Sigmoid colon (tissue), 7 donors: ENCODE measurements at places on chromosomes 7 and 10. TPM values are rescaled to one million over a fixed set of nuclear protein-coding genes. Genes with fewer than 3 reads are reported as not detected.

DNA sequence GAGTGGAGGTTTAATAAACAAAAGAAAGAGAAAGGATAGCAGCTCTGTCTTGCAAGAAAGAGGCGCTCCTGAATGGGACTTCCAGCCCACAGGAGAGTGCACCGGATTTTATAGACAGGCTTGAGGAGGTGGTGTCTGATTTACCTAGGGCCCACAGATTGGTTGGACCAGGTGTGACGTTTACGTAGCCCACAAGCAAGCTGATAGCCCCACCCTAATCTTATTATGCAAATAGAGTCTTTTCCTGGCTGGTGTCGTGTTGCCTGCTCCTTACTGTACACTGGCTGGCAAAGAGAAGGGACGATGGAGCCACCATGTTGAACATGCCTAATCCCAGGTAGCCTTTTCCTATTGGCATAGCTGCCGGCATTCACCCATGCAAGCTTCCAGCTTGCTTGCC lies 319.7 kb upstream of the POM121L12 start:
- H3K36me3 ChIP-seq: no peaks in the 10 kb centered on the region
- no peaks in the 10 kb centered on the region for H3K4me1 ChIP-seq
- no peaks in the 10 kb centered on the region for H3K27me3 ChIP-seq
- no peak overlapping the region for H3K4me3 ChIP-seq
- DNase-seq: no peak

RADIL gene
- 7.4 TPM for total RNA-seq

GRCh38 chr7:229184-229964 lies 37.0 kb downstream of the FAM20C start:
- H3K27ac ChIP-seq: peak overlapping the region; percentile 97
- peak; percentile 96 for DNase-seq
- H3K36me3 ChIP-seq: no peaks in the 10 kb centered on the region
- H3K4me1 ChIP-seq: peaks cover 68% of the 10 kb centered on the region
- H3K27me3 ChIP-seq: no peaks in the 10 kb centered on the region

DNA sequence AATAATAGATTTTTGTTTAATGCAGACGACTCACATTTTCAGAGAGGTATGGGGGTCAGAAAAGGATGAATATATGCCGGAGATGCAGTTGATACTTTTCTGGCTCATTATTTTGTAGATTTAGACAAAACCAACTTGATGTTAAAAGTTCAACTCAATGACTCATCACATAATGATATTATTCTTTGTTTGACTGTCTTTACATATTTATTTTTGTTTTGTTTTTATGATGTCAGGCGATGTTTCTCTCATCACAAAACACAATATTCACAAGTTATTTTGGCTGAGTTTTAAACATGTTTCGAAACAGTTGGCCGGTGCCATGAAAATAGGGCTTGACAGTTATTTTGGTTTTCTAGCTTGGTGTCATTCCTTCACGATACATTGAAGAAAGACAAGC lies 1.3 kb downstream of the GJD4 start:
- peaks cover 19% of the 10 kb centered on the region for H3K27me3 ChIP-seq
- no peak for DNase-seq
- peaks cover 11% of the 10 kb centered on the region for H3K4me1 ChIP-seq

TAF5 gene
- total RNA-seq: 6.8 TPM

MYOF gene
- total RNA-seq: 72.6 TPM

GRCh38 chr7:135428011-135428410 lies 81.9 kb downstream of the CNOT4 start:
- H3K36me3 ChIP-seq: no peaks in the 10 kb centered on the region
- H3K4me3 ChIP-seq: no peak overlapping the region
- no peak overlapping the region for H3K27ac ChIP-seq
- peaks cover 7% of the 10 kb centered on the region for H3K4me1 ChIP-seq

DNA sequence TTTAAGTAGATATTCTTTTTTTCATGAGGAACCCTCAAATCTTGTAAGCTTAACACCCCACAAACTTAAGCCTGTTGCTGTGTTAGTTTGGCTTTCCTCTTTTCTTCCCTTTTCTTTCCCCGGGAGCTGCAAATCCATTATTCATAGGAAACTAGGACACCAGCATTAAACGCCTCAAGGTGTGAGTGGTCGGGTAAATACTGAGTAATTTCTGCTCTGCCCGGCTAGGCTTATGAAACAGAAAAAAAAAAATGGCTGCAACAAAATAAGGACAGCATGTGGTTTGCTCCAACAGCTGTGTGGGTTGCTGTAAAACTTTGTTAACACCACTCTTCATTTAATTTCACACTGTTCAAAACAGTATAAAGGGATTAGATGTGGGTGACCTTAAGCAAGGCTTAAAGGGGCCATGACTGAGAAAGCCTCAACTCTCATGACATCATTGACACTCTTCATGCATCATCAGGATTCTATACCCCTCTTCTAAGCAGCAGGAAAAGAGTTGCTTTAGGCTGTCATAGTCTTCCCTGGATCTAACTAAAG lies 104.1 kb downstream of the AOAH start:
- H3K36me3 ChIP-seq: no peaks in the 10 kb centered on the region
- no peak overlapping the region for H3K4me3 ChIP-seq
- H3K27me3 ChIP-seq: no peaks in the 10 kb centered on the region
- H3K4me1 ChIP-seq: no peaks in the 10 kb centered on the region
- H3K27ac ChIP-seq: no peak overlapping the region

PUS7 gene
- 6.1 TPM for total RNA-seq

ABCC2 gene
- 1.2 TPM for total RNA-seq

- no peak for DNase-seq
- H3K27ac ChIP-seq: no peak overlapping the region
- H3K27me3 ChIP-seq: no peaks in the 10 kb centered on the region
- H3K36me3 ChIP-seq: no peaks in the 10 kb centered on the region
- H3K4me1 ChIP-seq: no peaks in the 10 kb centered on the region
Measured at GRCh38 chr7:10596827-10597226, 376.8 kb upstream of the PHF14 start.

DNA sequence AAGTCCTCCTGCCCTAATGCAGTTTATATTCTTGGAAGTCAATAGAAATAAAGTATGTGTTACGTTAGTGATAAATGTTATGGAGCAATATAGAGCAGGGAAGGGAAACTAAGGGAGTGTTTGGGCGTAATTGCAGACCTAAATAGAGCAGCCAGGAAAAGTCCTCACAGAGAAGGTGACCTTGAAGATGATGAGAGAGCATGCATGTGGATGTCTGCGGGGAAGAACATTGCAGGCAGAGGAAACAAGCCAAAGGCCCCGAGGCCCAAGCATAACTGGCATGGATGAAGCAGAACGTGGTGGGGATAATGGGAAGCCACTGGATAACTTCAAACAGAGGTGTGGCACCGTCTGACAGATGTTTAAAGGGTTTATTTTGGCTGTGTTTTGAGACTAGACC lies 12.5 kb downstream of the ADD3 start:
- H3K36me3 ChIP-seq: no peaks in the 10 kb centered on the region
- no peaks in the 10 kb centered on the region for H3K27me3 ChIP-seq
- no peaks in the 10 kb centered on the region for H3K4me1 ChIP-seq
- DNase-seq: no peak

DNA sequence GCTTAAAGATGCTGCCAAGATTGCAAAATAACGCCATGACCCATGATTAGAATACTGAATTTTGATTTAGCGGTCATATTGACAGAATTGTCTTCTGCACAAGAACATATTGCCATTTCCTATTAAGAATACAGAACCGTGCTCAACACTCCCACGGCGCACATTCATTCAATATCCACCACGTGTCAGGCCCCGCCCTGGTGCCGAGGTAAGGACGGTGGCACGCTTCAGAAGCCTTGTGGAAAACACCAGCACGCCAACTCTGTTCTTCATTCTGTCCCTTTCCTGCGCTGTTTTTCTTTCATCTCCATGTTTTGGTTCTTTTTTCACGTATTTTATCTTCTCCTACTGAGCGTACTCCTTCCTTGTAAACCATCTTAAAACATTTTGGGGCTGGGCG lies 189.3 kb downstream of the ZMYND11 start:
- H3K27ac ChIP-seq: peak overlapping the region; percentile 65
- peaks cover 44% of the 10 kb centered on the region for H3K36me3 ChIP-seq
- peaks cover 10% of the 10 kb centered on the region for H3K4me1 ChIP-seq
- H3K4me3 ChIP-seq: no peak overlapping the region
- H3K27me3 ChIP-seq: no peaks in the 10 kb centered on the region

TAS2R4 gene
- 1.5 TPM for total RNA-seq

ZRANB1 gene
- total RNA-seq: 41.0 TPM

- H3K36me3 ChIP-seq: peaks cover 42% of the 10 kb centered on the region
- no peak overlapping the region for H3K27ac ChIP-seq
- DNase-seq: no peak
- H3K27me3 ChIP-seq: no peaks in the 10 kb centered on the region
Measured at GRCh38 chr7:6171532-6172223, 100.7 kb downstream of the CYTH3 start.

BICC1 gene
- total RNA-seq: 7.9 TPM

TRIM50 gene
- not detected for total RNA-seq

DOCK1 gene
- total RNA-seq: 50.3 TPM

DNA sequence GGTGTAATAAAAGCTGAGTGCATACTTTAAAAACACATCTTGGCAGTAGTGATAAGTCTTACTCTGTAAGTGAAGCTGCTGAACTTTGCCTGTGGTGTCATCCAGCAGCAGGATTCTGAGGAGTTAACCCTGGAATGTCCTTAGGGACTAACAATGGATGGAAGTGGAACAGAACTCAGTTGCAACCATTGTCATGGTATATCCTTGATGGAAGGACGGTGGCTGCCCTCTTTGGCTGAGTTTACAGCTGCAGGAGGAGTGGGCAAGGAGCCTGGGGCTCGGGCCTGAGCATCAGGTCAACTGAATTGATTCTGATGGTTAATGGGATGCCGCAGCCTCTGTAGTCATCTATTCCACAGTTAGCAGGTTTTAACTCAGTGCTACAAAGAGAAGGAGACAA lies 56.2 kb downstream of the MRC1 start:
- H3K27ac ChIP-seq: no peak overlapping the region
- DNase-seq: no peak
- no peak overlapping the region for H3K4me3 ChIP-seq
- H3K4me1 ChIP-seq: no peaks in the 10 kb centered on the region
- H3K27me3 ChIP-seq: no peaks in the 10 kb centered on the region

GRCh38 chr7:1560620-1561031 lies 4.6 kb upstream of the TMEM184A start:
- DNase-seq: no peak
- H3K27me3 ChIP-seq: peaks cover 8% of the 10 kb centered on the region
- H3K4me1 ChIP-seq: peaks cover 3% of the 10 kb centered on the region
- no peak overlapping the region for H3K4me3 ChIP-seq
- H3K36me3 ChIP-seq: no peaks in the 10 kb centered on the region
- no peak overlapping the region for H3K27ac ChIP-seq

DNA sequence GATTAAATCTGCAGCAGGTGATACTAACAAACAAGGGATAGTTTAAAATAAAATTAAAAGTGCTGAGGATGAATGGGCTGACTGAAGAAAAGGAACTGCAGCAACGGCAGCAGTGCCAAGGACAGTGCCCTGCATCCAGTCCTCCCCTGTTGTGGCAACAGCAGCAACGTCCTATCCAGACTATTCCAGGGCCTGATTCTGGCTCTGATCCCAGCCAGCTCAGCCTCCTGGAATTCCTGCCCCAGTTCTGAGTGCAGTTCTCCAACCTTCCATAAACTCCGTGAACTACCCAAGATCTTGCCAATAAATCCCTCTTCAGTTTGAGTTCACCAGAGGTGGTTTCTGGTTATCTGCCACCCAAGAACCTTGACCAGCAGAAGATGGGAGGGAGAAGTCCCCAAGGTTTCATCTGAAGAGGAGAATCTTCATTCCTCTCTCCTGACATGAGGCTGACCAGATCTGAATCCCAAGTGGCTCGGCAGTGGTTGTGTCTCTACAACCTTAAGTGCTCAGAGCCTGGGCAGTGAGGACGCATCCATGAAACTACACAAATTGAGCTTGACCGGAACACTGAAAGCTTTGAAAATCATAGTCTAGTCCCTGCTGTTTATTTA lies 115.8 kb downstream of the SORBS1 start:
- H3K4me3 ChIP-seq: no peak overlapping the region
- H3K4me1 ChIP-seq: peaks cover 100% of the 10 kb centered on the region
- H3K27ac ChIP-seq: peak overlapping the region; percentile 96
- no peaks in the 10 kb centered on the region for H3K36me3 ChIP-seq
- H3K27me3 ChIP-seq: no peaks in the 10 kb centered on the region
- DNase-seq: peak; percentile 94

DNA sequence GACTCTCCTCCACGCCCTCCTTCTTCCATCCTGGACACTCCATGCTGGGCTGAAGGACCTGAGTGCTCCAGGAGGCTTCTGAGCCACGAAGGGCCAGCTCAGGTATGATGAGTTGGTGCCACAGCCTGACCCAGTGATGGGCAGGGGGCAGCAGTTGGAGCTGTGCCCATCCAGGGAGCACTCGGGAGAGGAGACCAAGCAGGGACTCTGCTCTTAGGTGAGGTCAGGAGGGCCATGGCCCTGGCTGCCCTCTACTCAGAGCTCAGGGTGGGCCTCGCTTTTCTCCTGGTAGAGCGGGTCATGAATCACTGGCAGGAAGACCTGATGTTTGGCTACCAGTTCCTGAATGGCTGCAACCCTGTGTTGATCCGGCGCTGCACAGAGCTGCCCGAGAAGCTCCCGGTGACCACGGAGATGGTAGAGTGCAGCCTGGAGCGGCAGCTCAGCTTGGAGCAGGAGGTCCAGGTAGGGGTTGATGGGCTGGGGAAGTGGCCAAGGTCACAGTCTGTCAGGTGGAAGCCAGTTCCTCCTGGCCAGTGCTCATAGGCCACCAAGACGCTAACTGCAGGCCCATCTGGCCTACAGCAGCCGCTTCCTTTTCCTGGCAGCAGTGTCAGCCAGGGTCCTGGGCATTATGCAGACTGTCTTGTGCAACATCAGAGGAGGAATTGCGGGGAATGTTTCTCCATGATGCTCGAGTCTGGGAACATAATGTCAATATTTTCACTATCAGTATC lies 50.8 kb downstream of the ALOX5 start:
- no peak overlapping the region for H3K27ac ChIP-seq
- peak; percentile 73 for DNase-seq
- H3K27me3 ChIP-seq: peaks cover 26% of the 10 kb centered on the region
- H3K4me3 ChIP-seq: no peak overlapping the region
- no peaks in the 10 kb centered on the region for H3K36me3 ChIP-seq

- H3K4me3 ChIP-seq: no peak overlapping the region
- no peaks in the 10 kb centered on the region for H3K27me3 ChIP-seq
- H3K27ac ChIP-seq: no peak overlapping the region
- no peaks in the 10 kb centered on the region for H3K36me3 ChIP-seq
Measured at GRCh38 chr7:155918720-155919390, 106.6 kb upstream of the SHH start.

CPN1 gene
- total RNA-seq: not detected

EZH2 gene
- total RNA-seq: 1.9 TPM

VSTM4 gene
- 9.5 TPM for total RNA-seq

DNA sequence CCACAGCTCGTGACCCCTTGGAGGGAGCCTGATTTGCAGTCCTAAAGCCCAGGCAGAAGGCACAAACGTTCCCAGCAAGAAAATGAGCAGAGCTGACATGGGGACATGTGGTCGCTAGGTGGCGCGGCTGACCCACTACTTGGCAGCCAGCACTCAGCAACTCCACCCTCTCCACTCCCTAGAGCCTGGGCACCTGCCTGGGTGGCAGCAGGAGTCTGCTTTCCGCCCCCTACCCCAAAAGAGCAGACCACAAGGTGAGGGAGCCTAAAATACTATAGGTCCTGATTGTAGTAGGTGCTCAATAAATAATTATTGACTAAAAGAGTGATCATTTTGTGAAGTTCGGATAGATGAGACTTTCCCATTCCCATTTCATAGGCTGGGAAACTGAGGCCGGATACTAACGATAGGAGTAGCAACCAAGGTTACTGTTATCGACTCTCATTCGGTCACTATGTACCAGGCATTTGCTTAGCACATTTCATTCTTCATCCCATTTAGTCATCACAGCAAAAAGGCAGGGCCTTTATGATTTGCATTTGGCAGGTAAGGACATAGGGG lies 57.4 kb downstream of the NEUROG3 start:
- H3K27ac ChIP-seq: no peak overlapping the region
- H3K36me3 ChIP-seq: no peaks in the 10 kb centered on the region
- no peaks in the 10 kb centered on the region for H3K27me3 ChIP-seq
- H3K4me1 ChIP-seq: no peaks in the 10 kb centered on the region

EPO gene
- total RNA-seq: not detected
